ENCODE measurements at places on chromosomes 12 and 14.

- DNase-seq: no peak
Measured at GRCh38 chr14:106419376-106419965, 893.1 kb downstream of the TMEM121 start.

- no peak for DNase-seq
Measured at GRCh38 chr12:108801736-108802100, 55.7 kb downstream of the SSH1 start.

- DNase-seq: no peak
Measured at GRCh38 chr12:25585021-25585523, 32.0 kb upstream of the LMNTD1 start.

- peak; percentile 7 for DNase-seq
Measured at GRCh38 chr12:52945389-52946232, 3.3 kb upstream of the KRT18 start.

- peak; percentile 23 for DNase-seq
Measured at GRCh38 chr12:108193917-108194316, 64.8 kb downstream of the WSCD2 start.

DNA sequence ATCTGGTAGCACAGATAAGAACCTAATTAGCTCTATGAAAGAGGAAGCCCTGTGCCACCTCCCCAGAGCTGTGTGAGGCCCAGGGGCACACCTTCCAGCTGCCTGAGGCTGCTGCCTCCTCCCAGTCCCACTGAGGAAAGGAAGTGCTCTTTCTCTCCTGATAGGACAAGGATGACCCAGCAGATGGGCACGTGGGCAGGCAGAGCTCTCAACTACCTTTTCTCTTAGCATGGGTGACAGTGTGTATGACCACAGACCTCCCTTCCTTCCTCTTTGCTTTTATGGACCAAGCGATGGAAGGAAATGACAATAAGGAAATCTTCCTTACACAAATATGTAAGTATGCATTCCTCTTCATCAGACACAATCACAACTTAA lies 127.6 kb upstream of the AMIGO2 start:
- DNase-seq: no peak

GRCh38 chr12:114409852-114410600 lies 4.1 kb upstream of the TBX5 start:
- DNase-seq: no peak

- no peak for DNase-seq
Measured at GRCh38 chr12:81668475-81668874, 90.7 kb downstream of the PPFIA2 start.

DNA sequence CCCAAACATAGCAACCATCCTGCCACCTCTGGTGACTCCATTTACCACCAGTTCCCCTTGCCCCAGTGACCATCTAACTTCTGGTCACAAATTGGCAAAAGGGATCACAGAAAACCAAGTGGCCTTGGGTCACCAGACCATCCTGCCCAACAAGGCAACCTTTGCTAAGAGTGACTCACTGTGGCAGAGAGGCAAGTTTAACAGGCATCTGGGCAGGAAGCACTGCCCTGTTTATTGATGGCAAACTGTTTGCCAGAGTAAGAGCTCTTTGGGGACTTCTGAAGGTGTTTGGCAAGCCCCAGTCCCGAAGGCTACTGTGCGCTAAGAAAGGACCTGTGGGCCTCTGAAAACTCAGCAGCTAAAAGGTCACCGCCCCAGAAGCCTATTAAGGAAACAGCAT lies 28.2 kb upstream of the TMEM233 start:
- DNase-seq: no peak

- no peak for DNase-seq
Measured at GRCh38 chr12:4325966-4326365, 5.0 kb downstream of the TIGAR start.

DNA sequence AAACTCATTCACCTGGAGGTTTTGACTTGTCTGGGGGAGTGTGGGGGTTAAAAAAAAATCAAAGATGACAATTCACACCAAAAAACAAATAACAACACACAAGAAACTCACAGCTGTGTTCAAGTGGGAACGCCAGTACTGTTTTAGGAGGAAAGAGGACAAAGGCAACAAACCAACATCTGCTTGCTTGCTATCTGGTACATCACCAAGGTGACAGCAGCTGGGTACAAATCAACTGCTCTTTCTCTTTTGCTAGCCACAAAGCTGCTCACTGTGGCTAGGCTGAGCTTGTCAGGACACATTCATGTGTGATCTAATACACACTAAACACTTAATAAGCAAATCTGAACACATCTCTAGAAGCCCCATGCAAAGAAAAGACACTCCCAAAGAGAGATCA lies 128.0 kb upstream of the RAP1B start:
- no peak for DNase-seq

- DNase-seq: no peak
Measured at GRCh38 chr12:46024099-46024498, 33.7 kb upstream of the SCAF11 start.

- no peak for DNase-seq
Measured at GRCh38 chr12:104309446-104309993, 6.0 kb downstream of the EID3 start.

GRCh38 chr12:58268069-58268468 lies 326.7 kb downstream of the ATP23 start:
- no peak for DNase-seq

DNA sequence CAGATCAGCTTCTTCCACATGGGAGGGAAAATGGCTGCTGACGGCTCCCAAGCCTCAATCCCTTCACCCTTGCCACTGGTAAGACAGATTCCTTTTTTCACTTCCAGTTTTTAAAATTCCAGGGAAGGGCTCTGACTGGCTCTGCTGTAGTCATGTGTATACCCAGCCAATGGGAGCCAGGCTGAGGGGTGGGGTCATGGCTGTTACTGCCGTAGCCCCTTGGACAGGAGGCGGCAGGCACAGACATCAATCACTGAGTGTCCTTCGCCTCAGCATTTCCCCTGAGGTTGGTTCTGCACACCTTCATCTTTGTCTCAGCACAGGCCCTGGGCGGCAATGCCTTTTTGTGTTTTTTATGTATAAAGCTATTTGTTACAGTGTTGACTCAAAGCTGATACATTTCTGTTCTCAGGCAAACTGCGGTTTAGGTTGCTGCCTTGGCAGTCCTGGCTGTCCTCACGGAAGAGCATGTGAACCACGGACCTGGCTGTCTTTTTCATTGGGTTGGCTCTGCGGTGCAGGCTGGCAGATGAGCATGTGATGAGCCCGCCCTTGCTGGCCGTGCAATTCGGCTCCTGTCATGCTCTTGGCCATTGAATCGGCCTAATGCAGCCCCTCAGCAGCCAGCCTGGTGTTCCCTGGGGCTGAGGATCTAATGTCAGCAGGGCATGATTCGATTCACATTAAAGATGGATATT lies 74.3 kb downstream of the PPM1A start:
- DNase-seq: no peak

GRCh38 chr14:20671597-20672283 lies 12.6 kb upstream of the RNASE4 start:
- DNase-seq: no peak

GRCh38 chr12:133130808-133131128 lies 341 bp downstream of the ZNF10 start:
- DNase-seq: peak; percentile 80

DNA sequence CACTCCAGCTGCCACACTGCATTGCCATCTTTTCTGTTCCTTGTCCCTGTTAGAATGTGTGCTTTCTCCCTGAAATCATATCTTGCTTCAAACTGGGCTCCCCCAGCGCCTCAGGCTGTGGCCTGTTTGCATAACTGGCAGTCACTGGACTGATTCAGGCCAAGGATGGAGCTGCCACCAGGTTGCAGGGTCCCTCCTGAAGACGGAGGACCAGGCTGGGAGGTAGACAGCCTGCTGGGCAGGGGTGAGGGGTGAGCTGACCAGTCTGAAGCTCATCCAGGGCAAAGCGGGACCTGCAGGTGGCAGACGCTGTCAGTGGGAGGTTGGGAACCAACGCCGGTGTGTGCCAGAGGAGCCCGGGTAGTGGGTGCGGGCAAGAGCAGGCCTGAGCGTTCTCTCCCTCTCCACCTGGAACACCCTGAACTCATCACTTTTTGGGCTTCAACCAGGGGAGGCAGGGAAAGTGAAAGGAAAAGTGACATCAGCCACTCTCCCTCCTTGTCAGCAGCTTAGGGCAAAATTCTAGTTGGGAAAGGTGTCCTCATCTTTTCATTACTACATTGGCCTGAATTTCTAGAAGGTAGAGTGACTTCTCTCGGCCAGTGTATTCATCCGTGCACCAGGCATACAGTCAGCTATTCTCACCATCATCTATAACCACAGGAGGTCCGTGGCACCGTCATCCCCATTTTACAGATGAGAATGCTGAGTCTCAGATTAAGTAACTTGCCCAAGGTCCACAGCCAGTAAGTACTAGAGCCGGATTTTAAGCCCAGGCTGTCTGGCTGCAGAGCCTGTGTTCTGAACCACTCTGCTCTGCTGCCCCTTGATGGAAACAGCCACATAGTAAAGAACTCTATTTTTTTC lies 219.1 kb downstream of the SLC41A2 start:
- no peak for DNase-seq

GRCh38 chr14:90626550-90626949 lies 189.7 kb downstream of the TTC7B start:
- no peak for DNase-seq

- DNase-seq: no peak
Measured at GRCh38 chr14:86672080-86672479, 1142.1 kb downstream of the FLRT2 start.

- no peak for DNase-seq
Measured at GRCh38 chr12:53613821-53614220, 12.4 kb downstream of the ATF7 start.

GRCh38 chr14:80805136-80805535 lies 136.4 kb downstream of the CEP128 start:
- no peak for DNase-seq

DNA sequence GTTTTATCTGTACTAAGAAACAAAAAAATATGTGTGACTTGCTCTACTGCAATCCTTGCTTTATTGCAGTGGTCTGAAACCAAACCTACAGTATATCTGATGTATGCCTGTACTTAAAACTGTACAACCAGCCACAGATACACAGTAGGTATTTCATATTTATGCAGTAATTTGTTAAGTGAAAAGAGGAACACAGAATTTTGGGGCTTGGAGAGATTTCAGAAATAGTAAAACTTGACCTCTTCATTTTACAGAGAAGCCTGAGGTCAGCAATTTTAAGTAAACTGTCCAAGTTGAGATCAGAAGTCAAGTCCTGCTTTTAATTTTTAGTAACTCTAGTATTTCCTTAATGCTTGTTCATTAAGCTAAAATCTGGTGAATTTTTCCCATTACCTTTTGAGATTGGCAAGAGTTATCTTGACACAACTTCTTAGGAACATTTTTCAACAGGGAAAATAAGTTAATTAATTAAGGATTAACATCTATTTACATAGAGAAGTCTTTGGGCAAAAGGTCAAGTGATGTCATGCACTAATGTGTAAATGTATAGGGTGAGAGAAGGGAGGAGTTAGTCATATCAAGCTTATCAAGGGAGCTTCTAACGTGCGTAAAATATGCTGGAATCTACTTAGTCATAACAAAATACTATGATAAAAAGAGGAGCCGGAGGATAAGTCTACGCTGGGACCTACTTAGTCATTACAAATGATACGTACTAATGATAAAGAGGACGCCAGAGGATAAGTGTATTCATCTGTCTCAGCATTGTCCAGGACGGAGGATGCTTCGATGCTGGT lies 66.0 kb upstream of the GTF2A1 start:
- DNase-seq: no peak

- DNase-seq: no peak
Measured at GRCh38 chr12:75725521-75726111, 214.2 kb upstream of the KRR1 start.

DNA sequence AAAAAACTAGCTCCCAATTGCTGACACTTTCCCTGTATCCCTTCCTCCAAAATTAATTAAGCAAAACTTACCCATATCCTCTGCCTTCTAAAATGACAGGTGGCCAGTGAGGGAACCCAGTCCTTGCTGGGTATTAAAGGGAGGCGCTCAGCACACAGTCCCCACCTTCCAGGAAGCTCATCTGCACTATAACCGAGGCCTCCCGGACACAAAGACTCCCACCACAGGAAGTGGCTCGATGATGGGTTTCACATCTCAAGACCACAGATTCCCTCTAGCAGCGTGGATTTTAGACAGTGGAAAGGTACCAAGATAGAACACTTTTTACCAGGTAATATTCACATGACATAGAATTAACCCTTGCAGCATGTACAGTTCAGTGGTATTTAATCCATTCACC lies 126.8 kb upstream of the NCOR2 start:
- DNase-seq: no peak

DNA sequence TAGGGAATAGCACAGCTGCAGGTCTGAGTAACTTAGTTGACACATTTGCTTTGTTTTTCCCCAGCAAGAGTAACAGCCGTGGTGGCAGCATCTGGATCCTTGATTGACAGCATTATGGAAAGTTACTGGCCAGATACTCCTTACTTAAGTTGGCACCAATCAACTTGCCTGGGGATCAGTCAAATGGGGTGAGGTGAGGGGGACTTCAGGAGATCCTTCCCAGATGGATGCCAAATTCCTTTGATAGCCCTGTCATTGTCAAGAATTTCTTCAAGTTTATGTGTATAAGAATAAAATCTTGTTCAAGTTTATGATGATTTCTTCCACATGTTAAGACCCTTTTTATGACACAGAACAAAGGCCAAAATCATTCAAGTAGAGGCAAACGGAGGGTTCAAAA lies 618.4 kb downstream of the SLC6A15 start:
- no peak for DNase-seq

- DNase-seq: no peak
Measured at GRCh38 chr14:23102801-23103200, 2.0 kb downstream of the CIROP start.

GRCh38 chr12:19301688-19302087 lies 137.6 kb upstream of the AEBP2 start:
- DNase-seq: no peak

GRCh38 chr14:99554757-99555531 lies 49.1 kb downstream of the CCDC85C start:
- no peak for DNase-seq

GRCh38 chr14:85865701-85866100 lies 335.8 kb downstream of the FLRT2 start:
- no peak for DNase-seq

GRCh38 chr14:41891624-41892023 lies 284.9 kb downstream of the LRFN5 start:
- DNase-seq: no peak
